ENCODE measurements at places on chromosomes 11 and 22. TPM values are rescaled to one million over a fixed set of nuclear protein-coding genes. Genes with fewer than 3 reads are reported as not detected.

The MTFP1 gene
- 10.8 TPM for polyA plus RNA-seq

DNA sequence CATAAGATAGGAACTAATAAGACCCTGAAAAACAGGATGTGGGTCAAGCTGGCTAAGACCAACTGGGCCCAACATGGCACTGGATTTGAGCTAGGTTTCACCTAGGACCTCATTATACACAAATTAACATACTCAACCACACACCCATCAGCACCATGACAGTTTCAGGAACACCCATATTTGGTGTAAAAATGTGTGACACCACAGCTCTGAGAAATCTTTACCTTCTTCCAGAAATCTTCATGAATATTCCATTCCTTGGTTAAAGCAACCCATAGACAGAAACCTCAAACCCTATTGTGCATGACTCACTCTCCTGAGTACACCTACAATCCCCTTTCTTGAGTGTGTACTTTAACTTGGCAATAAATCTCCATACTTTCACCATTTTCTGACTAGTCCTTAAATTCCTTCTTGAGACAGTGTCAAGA lies 378.8 kb downstream of the DYNC2H1 start:
- H3K4me3 ChIP-seq, result no peak overlapping the region
- H3K4me1 ChIP-seq, result no peaks in the 10 kb centered on the region
- no peak overlapping the region for H3K27ac ChIP-seq
- no peaks in the 10 kb centered on the region for H3K27me3 ChIP-seq
- DNase-seq, result no peak

The NXPE2 gene
- not detected for polyA plus RNA-seq

The RIMBP3C gene
- 0.11 TPM for polyA plus RNA-seq

All from CD14-positive monocyte (primary cell).